Stimulated activated CD4-positive, alpha-beta T cell treated with anti-CD3 and anti-CD28 coated beads, TNF-alpha, amount 100 ng/mL, for 48 hours (primary cell): ENCODE measurements at places on chromosomes 7 and 10.

- DNase-seq: no peak
Measured at GRCh38 chr7:122628651-122629411, 70.1 kb downstream of the RNF133 start.

DNA sequence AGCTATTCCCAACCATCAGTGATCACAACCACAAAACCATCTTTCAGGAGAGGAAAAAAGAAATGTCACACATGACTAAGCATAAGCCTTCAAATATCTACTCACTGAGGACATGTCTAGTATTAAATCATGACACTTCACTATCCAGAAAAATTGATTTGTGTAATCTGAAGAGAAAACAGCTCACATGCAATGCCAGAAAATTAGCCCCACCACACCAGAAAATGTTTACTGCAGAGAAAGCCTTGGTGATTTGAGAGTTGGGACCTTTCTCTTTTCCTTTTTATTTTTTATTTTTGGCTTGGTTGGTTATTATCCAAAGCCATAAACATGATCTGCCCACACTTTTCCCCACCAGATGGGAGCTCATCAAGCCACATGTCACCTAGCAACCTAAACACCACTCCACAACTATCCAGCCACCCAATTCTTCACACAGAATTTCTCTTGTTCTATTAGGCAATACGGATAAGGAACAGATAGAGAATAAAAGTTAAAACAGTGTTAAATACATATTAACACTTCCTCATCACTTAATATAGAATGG is 3.1 kb downstream of the PARD3 start:
- no peak for DNase-seq

DNA sequence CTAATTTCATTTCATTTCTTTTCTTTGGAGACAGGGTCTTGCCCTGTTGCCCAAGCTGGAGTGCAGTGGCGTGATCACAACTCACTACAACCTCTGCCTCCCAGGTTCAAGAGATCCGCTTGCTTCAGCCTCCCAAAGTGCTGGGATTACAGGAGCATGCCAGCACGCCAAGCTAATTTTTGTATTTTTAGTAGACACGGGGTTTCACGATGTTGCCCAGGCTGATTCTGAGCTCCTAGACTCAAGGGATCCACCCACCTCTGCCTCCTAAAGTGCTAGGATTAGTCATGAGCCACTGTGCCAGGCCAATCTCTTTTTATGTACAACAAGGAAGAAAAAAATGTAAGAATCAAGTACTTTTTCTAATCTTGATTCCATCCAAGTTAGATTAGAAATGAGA is 10.7 kb upstream of the KMT2E start:
- no peak for DNase-seq

GRCh38 chr10:68501691-68502090 is 25.6 kb downstream of the SLC25A16 start:
- DNase-seq: no peak
